ENCODE measurements at places on chromosomes 2 and 18.

DNA sequence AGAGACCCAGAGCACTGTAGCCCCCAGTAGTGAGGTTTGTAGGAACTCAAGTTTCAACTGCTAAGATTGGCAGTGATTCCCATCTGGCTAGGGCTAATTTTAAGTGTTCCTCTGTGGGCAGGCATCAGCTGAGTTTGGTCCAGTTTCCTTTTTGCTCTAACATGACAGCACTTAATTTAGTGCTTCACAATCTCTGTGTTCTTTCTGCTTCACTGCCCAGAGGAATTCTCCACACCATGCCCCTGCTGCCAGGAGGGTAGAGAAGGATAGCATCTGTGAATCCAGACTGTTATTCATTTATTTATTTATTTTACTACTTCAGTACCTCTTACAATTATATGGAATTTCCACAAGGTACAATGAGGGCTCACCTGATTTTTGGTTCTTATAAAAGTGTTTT lies 549.9 kb upstream of the FSIP2 start:
- DNase-seq, result no peak

- no peak for DNase-seq
Measured at GRCh38 chr18:45849529-45849928, 24.1 kb downstream of the SIGLEC15 start.

DNA sequence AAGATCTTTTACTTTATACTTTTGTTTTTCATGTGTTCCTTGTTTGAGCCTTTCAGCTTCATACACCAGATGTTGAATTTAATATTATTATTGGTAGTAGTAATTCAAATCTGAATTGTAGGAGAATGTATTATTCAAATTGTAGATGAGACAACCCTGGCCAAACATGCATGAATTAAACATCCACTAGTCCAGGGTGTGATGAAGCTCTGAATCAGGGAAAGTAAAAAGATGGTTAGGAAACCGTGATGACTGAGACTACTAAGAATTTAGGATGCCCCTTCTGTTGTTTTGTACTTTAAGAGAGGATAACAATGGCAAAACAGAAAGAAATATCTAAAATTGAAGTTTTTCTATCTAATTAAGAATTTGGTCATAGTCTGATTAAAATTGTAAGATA lies 227.8 kb upstream of the CDH2 start:
- DNase-seq, result no peak

GRCh38 chr2:11867926-11868325 lies 121.5 kb downstream of the LPIN1 start:
- no peak for DNase-seq

DNA sequence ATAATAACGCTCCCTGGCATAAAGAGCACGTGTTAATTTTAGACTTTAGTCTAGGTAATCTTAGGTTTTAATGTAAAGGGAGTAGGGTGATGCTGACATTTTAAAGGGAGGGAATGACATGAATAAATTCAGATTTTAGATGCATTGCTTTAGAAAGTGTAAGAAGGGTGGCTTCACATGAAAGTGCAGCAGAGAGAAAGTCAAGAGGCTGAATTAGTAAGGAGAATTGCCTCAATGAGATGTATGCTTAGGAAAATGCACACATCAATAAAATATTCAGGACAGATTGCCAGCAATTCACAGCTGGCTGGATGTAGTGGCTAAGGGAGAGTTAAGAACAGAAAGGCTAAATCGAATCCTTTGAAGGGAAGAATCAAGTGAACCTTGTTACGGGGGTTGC lies 165.5 kb upstream of the CDH19 start:
- DNase-seq, result no peak

DNA sequence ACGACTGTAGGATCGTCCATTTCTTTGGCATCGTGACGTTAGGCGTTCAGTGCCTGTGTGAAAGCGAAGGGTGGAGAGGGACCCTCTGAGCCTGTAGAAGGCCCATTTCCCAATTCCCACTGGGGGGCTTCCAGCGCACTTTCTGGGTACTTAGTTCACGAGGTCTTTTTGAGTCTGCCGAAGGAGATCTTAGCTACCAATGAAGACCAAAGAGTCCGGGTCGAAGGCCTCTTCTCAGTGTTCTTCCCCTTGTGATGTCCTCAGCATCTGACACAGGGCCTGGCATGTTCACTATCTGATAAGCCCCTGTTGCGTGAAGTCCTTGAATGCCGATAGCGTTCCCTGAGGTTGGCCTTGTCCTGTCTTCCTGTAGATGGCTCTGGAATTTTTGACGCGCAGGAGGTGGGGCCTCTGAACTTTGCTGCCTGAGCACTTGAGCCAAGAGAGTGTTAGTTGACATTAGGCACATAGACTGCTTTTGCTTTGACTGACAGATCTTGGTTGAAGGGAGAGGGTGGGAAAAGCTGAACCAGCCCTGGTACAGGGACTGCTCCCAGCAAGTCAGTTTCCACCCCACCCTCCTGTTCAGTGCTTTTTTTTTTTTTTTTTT lies 52.8 kb downstream of the LDLRAD4 start:
- DNase-seq, result no peak

GRCh38 chr2:49719241-49719640 lies 564.9 kb upstream of the FSHR start:
- DNase-seq, result no peak

GRCh38 chr2:240584486-240585031 lies 2.0 kb upstream of the CAPN10 start:
- DNase-seq, result no peak

DNA sequence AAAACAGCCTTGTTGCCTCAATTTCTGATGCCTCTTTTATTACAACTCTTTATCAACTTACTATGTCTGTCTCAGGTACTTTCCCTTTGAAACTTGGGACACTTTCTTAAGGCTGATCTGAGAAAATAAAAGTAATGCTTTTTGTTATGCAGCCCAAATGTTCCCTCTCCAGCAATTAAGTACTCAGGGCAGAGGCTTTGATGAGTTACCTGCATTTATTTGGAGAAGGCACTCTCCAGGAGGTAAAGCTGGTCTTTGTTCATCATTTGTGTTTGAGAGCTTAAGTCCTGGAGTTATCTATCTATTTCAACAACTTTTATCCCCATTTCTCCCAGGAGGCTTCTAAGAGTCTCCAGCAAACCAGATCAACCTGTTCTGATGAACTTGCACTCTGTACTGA lies 259.2 kb downstream of the ASXL3 start:
- DNase-seq, result no peak

DNA sequence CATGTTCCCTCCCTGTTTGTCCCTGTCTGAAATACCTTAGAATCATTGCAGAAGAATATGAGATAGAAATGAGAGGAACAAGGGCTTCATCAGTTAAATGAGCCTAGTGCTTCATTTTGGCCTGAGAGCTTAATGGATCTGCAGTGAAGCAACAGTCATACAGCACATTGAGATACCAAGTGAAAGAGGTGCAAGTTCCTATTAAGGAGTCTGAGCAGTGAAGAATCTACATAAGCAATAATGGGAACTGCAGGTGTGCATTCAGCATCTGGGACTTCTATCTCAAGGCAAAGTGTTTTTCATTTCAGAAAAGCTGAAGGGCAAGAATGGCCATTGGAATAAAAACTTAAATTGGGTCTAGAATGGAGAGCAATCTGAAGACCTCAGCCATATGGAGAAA lies 323.2 kb upstream of the SLC39A10 start:
- DNase-seq, result no peak

DNA sequence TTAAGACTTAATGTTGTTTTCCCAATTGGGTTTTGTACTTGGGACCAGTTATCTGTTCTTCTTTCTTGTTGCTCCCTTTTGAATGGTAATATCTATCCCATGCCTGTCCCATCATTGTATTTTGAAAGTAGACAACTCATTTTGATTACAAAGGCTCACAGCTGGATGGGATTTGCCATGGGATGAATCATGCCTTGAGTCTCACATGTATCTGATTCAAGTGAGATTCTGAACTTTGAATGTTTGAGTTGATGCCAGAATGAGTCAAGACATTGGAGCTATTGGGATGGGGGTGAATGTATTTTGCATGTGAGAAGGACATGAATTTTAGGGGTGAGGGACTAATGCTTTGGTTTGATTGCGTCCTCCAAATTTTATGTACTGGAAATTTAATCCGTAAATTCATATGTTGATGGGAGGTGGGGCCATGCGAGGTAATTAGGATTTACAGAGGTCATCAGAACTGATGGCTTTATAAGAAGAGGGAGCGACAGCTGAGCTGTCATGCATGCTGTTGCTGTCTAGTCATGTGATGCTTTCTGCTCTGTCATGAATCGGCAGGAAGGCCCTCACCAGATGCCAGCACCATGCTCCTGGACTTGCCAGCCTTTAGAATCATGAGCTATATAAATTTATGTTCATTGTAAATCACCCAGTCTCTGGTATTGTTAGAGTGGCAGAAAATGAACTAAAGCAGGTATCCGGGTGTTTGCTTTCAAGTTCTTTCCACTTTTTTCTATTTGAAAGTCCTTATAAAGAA lies 741.3 kb upstream of the RAB6C start:
- no peak for DNase-seq

Data from amygdala (tissue), 56 donors.